ENCODE measurements at places on chromosomes 3 and 15. TPM values are rescaled to one million over a fixed set of nuclear protein-coding genes. Genes with fewer than 3 reads are reported as not detected.

CNTN3 gene
- 0.29 TPM for total RNA-seq

DNA sequence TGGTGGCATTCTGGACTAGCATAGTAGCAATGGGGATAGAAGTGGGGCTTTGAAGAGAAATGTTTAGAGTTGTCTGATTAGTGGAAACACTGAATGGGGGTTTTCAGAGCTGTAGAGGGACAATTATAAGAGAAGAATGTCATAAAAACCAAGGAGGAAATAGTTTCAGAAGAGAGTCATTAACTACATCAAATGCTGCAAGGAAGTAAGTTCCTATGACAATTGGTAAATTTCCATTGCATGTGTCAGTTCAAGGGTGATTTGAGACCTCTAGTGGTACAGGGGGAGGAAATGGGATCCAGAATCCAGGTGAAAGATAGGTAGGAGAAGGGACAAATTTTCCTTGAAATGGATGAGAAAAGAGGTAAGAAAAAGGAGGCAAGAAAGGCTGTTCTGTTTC is 68.3 kb upstream of the TBC1D5 start:
- no peak overlapping the region for H3K27ac ChIP-seq
- H3K36me3 ChIP-seq: no peaks in the 10 kb centered on the region
- H3K4me1 ChIP-seq: no peaks in the 10 kb centered on the region
- no peak for DNase-seq
- no peak overlapping the region for H3K4me3 ChIP-seq

GRCh38 chr3:189132839-189133238 is 38.9 kb upstream of the TPRG1 start:
- no peak for DNase-seq
- no peaks in the 10 kb centered on the region for H3K27me3 ChIP-seq
- H3K4me3 ChIP-seq: no peak overlapping the region
- peaks cover 2% of the 10 kb centered on the region for H3K4me1 ChIP-seq

DNA sequence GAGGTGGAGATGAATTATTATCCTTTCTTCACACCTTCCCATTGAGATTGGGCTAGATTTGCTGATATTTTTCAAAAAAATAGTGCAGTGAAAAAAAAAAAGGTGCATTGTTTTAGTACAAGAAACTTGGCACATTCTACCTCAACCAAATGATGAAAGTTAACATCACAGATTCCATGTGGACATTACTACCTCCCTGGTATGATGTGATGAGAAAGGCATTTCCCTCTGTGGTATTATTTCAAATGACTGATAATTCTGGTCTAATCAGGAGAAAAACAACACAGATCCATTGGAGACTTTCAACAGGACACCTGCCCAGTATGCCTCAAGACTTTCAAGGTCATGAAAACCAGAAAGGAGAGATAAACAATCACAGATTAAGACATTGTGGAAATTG is 313.4 kb downstream of the BCHE start:
- H3K27me3 ChIP-seq: no peaks in the 10 kb centered on the region
- no peak overlapping the region for H3K4me3 ChIP-seq
- DNase-seq: no peak
- H3K27ac ChIP-seq: no peak overlapping the region
- no peaks in the 10 kb centered on the region for H3K4me1 ChIP-seq
- H3K36me3 ChIP-seq: no peaks in the 10 kb centered on the region

DNA sequence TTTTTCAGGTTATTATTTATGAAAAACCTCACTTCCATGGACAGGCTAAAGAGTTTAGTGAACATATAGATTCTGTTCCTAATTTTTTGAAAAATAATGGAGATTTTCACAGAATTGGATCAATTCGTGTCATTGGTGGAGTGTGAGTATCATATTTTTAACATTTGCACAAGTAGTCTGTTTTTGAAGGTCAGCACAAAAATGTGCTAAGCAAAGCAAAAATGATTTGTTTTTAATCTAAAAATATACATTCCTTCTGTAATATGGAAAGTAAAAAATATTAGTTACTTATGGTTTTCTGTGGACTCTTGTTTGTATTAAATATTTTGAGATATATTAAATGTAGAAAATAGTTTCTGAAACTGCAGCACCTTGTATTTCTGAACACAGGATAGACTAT is 71.0 kb downstream of the CRYBG3 start:
- DNase-seq: no peak
- H3K36me3 ChIP-seq: no peaks in the 10 kb centered on the region
- no peak overlapping the region for H3K4me3 ChIP-seq
- H3K27ac ChIP-seq: no peak overlapping the region
- peaks cover 3% of the 10 kb centered on the region for H3K4me1 ChIP-seq
- H3K27me3 ChIP-seq: no peaks in the 10 kb centered on the region

DNA sequence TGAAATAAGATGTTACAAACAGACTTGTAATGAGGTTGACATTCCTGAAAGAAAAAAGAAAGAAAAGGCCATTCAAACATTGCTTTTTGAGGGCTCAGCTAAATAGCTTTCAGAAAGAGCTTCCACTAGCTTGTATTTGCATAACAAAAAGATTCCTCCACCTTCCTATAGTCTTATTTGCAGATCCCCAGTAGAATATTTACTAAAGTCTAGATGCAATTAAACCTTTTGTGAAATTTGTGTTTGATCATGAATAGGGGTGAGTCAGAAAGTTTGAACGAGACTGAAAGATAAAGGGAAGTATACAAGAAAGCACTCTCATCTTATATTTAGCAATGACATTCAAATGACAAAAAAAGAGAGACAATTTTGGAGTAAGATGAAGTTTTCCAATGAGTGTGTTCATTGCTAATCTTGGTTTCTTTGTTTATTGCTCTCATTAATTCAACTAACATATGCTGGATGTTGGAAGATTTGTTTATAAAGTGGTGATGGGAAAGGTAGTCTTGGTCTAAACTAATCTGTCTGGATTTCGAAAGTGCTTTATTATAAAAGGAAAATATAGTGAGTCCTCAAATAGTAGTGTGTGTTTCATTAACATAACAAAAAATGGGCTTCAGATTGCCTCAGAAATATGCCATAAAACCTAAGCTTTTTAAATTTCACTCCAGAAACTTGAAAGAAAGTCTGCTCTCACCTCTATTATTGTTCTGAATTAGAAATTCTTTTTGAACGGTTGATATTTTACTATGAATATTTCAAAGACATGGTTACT is 9.1 kb upstream of the CADPS start:
- peaks cover 3% of the 10 kb centered on the region for H3K4me1 ChIP-seq
- peak overlapping the region; percentile 71 for H3K27ac ChIP-seq
- peak overlapping the region; percentile 7 for H3K4me3 ChIP-seq

DNA sequence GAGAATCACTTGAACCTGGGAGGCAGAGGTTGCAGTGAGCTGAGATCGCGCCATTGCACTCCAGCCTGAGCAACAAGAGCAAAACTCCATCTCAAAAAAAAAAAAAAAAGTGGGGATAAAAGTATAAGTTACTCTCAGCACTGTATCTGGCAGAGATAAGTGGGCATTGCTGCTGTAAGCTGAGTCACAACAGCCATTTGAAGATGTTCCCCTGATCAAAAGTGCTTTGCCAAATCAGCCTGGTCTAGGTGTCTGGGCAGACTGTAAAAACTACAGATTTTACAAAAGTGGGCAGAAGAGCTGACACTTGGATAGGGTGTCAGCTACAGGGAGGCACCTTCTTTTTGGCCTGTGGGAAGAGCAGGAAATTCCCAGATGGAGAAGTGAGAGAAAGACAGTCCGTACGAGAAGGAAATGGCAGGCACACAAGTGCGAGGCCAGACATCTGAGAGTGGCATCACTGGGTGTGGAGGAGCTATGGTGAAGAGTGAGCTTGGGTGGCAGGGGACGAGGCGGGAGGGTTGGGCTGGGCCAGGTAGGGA is 78.5 kb downstream of the TRAK1 start:
- no peaks in the 10 kb centered on the region for H3K36me3 ChIP-seq
- no peak overlapping the region for H3K27ac ChIP-seq
- DNase-seq: no peak
- H3K4me3 ChIP-seq: no peak overlapping the region
- no peaks in the 10 kb centered on the region for H3K27me3 ChIP-seq
